ENCODE measurements at places on chromosomes 3 and 15.

GRCh38 chr3:15220661-15221060 lies 14.6 kb downstream of the CAPN7 start:
- no peak for DNase-seq

- DNase-seq = no peak
Measured at GRCh38 chr3:137988152-137988551, 21.8 kb upstream of the CLDN18 start.

- no peak for DNase-seq
Measured at GRCh38 chr3:101383656-101384055, 63.3 kb upstream of the IMPG2 start.

DNA sequence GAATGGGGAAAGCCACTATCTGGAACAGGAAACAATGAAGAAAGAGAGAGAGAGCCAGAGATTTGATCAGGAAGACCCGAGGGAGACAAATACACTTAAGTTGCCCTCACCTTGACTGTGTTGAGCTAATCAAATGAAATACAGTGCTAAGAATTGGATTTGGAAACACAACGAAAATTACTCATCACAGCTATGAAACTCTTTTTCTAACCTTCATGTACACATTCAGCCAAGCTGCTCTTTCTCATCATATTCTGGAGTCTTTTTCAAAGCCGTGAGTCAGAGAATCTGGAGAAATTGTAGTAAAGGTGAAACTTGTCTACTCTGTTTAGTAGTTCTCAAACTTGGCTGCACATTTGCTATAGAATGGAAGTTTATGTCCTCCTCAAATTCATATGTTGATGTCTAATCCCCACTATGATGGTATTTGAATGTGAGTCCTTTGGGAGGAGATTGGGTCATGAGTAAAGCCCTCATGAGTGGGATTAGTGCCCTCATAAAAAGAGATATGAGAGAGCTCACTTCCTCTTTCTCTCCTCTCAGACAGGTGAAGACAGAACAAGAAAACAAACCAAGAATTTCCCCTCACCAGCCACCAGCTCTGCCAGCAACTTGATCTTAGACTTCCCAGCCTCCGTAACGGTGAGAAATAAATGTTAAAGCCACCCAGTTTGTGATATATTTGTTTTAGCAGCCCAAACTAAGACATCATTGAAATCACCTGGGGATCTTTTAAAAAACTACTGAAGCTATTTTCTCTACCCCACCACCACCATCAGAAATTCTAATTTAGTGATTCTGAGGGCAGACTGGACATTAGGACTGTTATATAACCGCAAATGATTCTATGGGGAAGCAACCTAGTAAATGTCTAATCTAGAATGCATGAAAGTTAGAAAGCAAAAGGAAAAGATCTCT lies 143.6 kb upstream of the GRM7 start:
- DNase-seq = no peak

DNA sequence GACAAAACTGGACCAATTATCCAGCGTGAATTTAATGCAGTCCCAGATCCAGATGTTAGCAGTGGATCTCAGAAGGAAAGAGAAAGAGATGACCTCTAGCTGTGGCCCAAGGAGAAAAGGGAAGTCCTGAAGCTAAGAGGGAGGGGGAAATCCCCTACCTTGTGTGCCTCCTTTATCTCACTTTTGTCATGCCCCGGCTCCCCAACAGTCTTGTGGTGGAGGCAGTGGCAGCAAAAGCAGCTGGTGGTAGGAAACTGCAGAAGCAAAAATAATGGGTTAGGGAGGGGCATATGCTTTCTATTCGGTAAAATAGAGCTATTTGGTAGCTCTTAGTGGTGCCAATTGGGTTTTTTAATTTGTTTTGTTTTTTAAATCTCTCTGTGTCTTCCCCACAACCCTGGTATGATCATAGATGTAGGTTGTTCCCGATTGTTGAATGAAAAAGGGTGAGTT lies 56.5 kb downstream of the MCTP2 start:
- DNase-seq = peak; percentile 79

- no peak for DNase-seq
Measured at GRCh38 chr3:33152363-33153360, 38.8 kb downstream of the CRTAP start.

DNA sequence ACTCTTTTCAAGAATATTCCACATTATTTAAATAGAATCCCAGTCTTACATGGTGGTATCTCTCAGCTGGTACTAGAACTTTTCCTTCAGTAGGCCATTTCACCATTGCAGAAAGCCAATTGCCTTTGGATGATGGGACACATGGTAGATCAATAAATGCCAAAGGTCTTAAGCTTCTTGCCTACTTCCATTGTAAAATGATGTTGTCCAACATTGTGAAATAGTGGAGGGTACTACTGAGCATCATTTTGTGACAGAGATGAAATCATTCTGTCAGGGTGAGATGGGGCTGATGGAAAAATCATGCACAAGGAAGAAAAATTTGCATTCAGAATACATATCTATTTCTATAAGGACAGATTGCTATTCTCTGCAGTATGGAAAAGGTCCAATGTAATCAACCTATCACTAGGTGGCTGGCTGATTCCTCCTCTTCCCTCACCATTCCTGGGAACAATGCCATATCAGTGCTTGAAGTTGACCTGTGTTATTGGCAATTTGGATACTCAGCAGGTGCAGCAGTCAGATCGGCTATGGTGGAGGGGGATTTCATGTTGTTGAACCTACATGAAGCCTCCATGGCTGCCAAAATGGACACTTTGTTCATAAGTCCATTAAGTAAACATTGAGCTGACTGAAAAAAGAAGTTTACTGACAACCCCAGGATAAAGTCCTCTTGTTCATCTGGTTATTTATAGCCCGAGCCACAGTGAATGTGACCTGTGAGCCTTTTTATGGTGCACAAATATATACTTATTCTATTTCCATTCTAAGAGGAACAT lies 596.9 kb upstream of the ARPP21 start:
- no peak for DNase-seq

DNA sequence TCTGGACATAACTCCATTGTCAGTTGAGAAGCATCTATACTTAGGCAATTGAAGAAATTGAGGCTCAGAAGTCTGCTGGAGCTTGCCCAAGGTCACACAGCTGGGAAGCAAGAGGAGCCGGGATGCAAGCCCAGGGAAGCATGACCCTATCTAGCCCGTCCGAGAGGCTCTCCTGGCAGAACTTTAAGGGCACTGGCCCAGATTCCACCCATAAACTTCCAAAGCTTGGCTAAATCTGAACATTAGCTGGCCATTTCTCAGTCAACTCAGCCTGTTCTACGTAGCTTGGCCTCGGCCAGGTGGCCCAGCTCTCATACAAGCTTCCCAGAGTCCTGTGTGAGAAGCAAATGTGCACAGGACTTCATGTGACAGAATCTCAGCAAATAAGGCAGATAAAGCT lies 75.8 kb downstream of the LRIG1 start:
- no peak for DNase-seq

DNA sequence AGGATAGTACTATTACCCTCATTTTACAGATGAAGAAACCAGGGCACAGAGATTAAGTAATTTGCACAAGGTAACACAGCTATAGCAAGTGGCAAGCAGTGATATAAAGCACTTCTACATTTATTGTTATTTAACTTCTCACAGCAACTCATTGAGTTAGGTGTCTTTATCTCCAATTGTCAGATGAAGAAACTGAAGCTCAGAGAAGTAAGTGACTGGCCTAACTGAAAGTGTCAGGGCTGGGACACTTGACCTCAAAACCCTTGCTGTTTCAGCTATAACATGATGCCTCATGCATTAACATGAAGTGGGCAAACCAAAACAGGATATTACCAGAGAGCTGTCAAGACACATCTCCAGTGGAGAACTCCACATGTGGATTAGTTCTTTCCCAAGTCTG lies 65.8 kb upstream of the LEKR1 start:
- DNase-seq = peak; percentile 63

GRCh38 chr3:194602669-194603171 lies 30.5 kb downstream of the TMEM44 start:
- no peak for DNase-seq

DNA sequence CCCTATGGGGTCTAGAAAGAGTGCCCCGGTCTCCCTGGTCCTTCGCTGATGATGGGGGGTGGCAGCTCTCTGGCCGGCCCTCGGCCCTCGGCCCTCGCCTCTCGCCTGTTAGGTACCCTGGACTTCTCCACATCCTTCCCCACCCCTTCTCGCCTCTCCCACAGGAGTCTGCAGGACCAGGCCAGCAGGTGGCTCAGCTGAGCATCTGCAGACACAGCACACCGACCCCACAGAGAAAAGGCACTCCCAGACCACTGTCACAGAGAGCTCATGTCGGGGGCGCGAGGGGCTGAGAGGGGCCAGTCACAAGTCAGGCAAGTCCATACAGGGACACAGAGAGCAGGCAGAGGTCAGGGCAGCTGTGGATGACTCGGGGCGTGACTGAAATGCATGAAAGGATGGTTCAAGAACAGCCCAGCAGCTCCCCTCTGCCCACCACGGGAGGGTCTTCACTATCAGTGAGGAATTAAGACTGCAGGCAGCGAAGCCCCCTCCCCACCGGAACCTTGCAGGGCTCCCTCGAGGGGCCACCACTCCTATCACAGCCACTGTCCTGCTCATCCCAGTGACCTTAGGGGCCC lies 181.7 kb upstream of the NSMCE3 start:
- no peak for DNase-seq

DNA sequence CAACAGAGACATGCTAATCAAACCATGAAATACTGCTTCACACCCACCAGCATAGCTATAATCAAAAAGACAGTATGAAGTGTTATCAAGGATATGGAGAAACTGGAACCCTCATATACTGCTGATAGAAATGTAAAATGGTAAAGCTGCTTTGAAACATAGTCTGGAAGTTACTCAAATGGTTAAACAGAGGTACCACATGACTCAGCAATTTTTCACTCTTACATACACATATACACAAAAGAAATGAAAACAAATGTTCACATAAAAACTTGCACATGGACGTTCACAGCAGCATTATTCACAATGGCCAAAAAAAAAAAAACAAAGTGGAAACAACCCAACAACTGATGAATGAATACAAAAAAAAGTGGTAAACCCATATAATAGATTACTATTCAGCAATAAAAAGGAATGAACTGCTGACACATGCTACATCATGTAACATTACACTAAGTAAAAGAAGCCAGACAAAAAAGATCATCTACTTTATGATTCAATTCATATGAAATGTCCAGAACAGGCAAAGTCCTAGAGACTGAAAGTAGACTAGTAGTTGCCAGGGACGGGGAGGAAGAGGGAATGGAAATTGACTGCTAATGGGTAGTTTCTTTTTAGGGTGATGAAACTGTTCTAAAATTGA lies 23.2 kb downstream of the ZNF148 start:
- DNase-seq = no peak

- no peak for DNase-seq
Measured at GRCh38 chr15:83510001-83510400, 62.9 kb downstream of the SH3GL3 start.

DNA sequence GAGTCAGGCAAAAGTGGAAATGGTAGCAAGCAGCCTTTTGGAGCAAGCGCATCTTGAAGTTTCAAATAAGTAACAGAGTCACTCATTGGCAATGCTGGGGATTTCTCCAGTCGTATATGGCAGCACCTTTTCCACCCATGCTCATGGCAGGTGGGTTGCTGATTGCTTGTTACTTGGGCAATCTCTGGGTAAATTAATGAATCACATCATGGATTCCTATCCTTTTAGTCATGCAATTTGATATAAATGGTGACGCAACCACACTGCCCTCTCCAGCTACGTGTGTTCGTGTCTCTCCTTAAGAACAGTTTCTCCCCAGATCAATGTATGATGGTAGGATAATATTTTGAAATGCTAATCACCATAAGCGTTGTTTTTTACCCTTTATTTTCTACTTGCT lies 339.9 kb upstream of the KCNH8 start:
- no peak for DNase-seq

DNA sequence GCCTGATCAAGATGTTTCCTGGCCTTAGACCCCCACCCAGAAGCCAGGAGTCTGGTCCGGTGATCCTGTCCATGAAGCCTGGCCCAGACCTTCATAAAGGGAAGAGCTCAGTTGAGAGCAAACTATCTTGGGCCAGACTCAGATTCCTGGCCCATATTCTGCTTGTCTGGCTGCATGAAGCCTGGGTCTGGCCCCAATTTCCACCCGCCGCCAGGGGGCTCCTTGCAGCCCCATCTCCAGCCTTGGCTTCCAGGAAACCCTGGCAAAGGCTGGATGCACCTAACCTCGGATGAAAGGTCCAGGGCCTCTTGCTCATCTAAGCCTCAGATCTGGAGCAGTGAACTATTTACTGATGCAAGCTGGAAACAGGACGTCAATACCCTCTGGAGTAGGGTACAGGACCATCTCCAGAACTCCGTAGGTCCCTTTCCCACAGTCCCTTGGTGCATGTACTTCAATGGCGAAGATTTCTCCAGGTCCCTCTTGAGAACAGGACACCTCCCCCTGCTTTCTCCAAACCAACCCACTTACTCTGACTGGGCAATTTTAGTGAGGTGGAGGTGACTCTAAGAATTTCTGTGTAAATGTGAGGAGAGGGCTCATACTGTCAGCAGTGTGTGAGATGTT lies 5.6 kb downstream of the FOXL2 start:
- peak; percentile 63 for DNase-seq

- peak; percentile 88 for DNase-seq
Measured at GRCh38 chr3:127299276-127299675, 11.4 kb upstream of the PRR20G start.

- peak; percentile 69 for DNase-seq
Measured at GRCh38 chr3:119659606-119660291, 640 bp downstream of the POPDC2 start.

- no peak for DNase-seq
Measured at GRCh38 chr3:56469141-56469540, 874 bp upstream of the ERC2 start.

- DNase-seq = no peak
Measured at GRCh38 chr3:103690536-103690935, 1255.7 kb downstream of the ZPLD1 start.

DNA sequence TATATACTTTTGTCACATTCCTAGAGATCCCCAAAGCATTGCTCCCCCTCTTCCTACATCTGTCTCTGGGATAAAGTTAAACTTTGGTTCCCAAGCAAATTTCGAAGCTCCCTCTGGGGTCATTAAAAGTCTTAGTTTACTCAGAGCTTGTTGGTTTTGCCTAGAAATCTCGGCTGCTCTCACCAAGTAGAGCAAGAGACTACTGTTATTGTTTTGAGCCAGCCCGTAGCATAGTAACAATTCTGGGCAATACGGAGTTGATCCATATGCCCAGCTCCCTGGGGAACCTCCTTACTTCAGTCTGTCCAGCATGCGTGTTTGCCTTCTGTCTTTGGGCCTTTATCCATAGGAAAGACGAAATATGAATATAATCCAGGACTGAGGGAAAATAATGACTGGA lies 10.0 kb upstream of the P3H2 start:
- DNase-seq = no peak

- DNase-seq = no peak
Measured at GRCh38 chr3:123439806-123440580, 8.9 kb downstream of the ADCY5 start.

DNA sequence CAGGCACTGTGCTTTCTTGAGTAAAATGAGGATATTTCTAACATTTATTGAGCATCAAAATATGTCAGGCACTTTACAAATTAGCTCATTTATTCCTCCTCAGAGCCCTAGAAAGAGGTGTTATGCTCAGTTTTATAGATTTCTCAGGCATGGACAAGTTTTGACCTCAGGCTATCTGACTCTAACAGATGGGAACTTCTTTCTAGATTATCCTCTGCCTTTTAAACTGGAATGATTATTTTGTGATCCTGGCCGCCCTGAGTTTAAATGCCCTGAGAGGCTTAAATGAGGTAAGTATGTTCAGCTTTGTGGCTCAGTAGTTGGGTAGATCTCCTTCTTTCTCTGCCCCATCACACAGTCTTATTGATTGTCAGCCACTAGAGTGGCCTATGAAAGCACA lies 32.3 kb upstream of the ATP1B3 start:
- DNase-seq = no peak
